ENCODE measurements at places on chromosomes 3 and 15.

DNA sequence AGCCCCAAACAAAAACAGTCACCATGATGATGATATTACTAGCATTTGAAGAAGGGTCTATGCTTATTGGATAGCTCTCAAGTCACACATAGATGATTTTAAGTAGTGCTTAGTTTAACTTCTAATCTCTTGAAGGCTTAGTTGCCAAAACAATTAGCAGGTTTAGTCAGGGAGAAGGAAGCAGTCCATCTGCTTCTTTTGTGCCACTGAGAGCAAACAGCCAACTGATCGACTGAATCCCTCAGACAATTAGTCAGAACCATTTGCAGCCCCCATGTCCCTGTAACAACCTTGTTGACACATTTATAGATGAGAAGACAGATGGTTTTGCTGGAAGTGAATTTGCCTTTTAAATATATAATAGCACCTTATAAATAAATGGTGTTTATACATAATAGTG is 585.1 kb upstream of the SUCLG2 start:
- peak; percentile 92 for DNase-seq

GRCh38 chr15:78156653-78157052 is 7.5 kb downstream of the IDH3A start:
- no peak for DNase-seq

- DNase-seq: no peak
Measured at GRCh38 chr3:171565481-171566058, 105.4 kb upstream of the TNIK start.

- peak; percentile 84 for DNase-seq
Measured at GRCh38 chr3:39000008-39000450, 51.7 kb downstream of the SCN11A start.

DNA sequence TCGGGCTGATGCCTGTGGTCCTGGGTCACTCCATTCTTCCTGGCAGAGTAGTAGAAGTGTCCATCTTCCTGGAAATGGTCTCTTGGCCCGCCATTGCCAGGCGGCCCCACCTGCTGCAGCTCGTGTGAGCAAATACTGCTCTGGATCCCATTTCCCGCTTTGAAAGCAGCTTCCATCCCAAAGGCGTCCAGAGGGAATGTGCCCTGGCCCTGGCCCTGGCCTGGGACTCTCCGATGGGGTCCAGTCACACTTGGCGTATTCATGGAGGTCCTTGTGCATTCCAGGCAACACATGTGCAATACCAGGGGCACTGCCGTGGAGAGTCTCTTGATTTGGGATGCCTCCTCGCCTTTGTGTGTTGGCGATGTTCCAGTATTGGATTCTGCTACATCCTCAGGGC is 111.1 kb downstream of the SNRPN start:
- no peak for DNase-seq

DNA sequence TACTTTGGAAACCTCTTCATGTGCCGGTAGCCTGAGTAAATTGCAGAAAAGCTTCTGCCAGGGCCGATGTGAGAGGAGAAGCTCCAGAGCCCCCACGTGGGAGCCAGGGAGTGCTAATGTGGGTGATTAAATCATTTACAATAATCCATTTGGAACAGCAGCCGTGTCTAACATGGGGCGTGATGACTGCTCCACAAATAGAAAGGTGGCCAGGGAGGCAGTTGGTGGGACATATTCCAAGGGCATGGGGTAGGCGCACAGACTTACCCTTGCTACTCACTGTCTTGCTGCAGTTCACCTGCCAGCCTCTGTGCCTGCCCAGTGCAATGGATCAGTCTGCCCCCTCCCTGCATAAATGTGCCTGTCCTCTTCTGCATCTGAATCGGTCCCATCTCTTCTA is 39.3 kb upstream of the INSYN1 start:
- no peak for DNase-seq

DNA sequence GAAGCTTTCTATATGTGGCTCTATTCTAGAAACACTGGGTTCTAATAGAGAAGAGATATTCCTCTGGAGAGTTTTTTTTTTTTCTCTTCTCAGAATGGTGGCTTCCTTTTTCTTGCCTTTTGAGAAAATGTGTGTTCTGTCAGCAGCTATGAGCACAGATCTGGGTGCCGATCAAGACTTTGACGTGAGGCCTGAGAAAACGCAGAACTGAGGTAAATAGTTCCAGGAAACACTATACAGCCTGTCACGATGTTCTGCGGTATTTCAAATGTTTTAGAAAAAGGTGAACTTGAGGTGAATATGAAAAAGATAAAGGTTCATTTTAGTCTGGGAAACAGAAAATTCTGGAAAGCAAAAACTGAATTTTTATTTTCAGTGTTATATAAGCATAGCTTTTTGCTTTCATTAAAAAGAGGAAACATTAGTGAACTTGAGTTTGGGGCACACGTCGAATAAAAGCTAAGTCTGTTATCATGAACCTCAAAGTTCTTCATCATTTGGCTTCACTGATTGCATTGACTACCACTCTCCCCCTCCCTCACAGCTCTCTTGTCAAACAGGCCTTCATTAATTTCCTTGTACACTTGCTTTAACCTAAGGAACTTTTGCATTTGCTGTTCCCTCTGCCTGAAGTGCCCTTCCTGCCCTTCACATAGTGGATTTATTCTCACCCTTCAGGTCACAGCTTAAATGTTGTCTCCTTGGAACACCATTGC is 265.1 kb downstream of the NFKBIZ start:
- DNase-seq: no peak

GRCh38 chr15:41544650-41545015 is 576 bp upstream of the RPAP1 start:
- no peak for DNase-seq

Data from NCI-H2081 (cell line).